ENCODE measurements at places on chromosomes 11 and 22.

GRCh38 chr11:82864268-82864667 lies 36.0 kb downstream of the PRCP start:
- no peak for DNase-seq

DNA sequence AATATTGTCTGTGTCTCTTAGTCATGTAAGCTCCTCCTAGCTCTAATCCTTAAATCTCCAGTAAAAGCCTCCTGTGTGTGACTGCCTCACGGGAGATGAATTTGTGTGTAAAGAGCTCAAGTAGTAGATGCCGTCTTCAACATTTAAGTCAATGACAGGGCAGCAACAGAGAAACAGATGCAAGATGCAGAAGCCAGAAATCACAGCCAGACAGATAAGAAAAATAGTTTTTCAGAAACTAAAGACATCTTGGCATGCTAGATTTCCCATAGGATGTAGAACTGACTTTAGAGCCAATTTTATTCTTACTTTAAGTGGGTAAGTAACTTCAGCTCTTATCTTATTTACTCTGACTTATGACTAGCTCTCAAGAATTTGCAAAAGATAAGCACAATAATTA lies 652.8 kb downstream of the KCNA4 start:
- DNase-seq = no peak

DNA sequence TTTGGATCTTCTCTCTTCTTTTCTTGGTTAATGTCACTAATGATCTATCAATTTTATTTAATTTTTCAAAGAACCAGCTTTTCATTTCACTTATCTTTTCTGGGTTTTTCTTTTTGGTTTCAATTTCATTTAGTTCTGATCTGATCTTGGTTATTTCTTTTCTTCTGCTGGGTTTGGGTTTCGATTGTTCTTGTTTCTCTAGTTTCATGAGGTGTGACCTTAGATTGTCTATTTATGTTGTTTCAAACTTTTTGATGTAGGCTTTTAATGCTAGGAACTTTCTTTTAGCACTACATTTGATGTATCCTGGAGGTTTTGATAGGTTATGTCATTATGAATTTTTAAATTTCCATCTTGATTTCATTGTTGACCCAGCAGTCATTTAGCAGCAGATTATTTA lies 142.3 kb downstream of the C11orf87 start:
- DNase-seq = no peak

DNA sequence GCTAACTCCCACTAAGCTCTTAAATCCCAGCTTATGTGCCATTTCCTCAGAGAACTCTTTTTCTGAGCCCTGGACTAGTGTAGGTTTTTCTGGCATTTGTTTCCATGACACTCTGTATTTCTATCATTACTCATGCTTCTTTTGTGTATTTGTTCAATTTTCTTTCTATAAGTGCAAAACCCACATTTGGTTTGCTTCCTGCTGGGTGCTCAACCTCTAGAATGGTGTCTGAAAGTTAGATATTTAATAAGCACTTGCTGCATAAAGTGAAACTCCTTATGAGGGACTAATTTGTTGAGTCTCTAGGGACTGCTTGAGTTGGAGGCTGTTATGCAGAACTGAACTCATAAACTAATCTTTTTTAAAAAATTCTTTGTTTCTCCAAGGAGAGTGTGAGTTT lies 68.6 kb downstream of the SYT9 start:
- DNase-seq = no peak

GRCh38 chr11:74577624-74578396 lies 14.6 kb upstream of the POLD3 start:
- DNase-seq = no peak
